ENCODE measurements at places on chromosomes 1 and 21.

DNA sequence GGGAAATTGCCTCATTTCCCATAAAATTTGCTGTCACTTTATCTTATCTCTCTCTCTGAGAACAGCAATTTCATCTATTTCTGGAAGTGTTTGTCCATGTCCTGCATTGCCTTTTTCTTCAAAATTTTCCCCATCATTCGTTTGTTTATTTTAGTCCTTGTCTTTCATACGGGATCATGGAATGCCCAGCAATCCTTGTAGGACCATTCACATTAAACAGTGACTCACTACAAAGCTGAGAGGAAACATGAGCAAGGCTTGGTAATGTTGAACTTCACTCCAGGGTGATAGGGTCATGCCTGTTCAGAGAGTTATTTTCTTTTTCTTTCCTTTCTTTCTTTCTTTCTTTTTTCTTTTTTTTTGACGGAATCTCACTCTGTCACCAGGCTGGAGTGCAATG, 32.2 kb upstream of the HNRNPU start:
- DNase-seq, result no peak
- H3K36me3 ChIP-seq, result no peaks in the 10 kb centered on the region
- no peak overlapping the region for H3K27ac ChIP-seq
- no peak overlapping the region for H3K4me3 ChIP-seq
- H3K4me1 ChIP-seq, result no peaks in the 10 kb centered on the region

- H3K4me3 ChIP-seq, result no peak overlapping the region
- no peaks in the 10 kb centered on the region for H3K4me1 ChIP-seq
- H3K27ac ChIP-seq, result no peak overlapping the region
- DNase-seq, result peak; percentile 36
- H3K36me3 ChIP-seq, result no peaks in the 10 kb centered on the region
- no peaks in the 10 kb centered on the region for H3K27me3 ChIP-seq
Observed at GRCh38 chr1:222095606-222096475, 354.0 kb upstream of the DUSP10 start.

- H3K4me1 ChIP-seq, result no peaks in the 10 kb centered on the region
- no peaks in the 10 kb centered on the region for H3K27me3 ChIP-seq
- no peak overlapping the region for H3K27ac ChIP-seq
- no peak overlapping the region for H3K4me3 ChIP-seq
Observed at GRCh38 chr1:77168358-77168757, 50.9 kb downstream of the PIGK start.

GRCh38 chr1:17125756-17126237, 6.5 kb upstream of the PADI2 start:
- H3K36me3 ChIP-seq, result no peaks in the 10 kb centered on the region
- H3K4me1 ChIP-seq, result no peaks in the 10 kb centered on the region
- peak; percentile 53 for DNase-seq
- no peak overlapping the region for H3K27ac ChIP-seq

DNA sequence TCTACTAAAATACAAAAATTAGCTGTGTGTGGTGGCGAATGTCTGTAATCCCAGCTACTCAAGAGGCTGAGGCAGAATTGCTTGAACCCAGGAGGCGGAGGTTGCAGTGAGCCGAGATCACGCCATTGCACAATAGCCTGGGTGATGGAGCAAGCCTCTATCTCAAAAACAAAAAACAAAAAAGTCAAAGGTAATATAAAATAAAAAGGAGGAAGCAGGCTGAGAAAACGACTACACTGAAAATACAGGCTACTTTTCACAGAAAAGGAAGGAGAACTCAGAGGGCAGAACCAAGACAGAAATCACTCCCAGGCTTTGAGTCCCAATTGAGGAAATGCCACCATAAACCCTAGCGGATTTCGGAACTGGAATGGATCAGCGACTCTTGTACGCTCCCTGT, 5.9 kb upstream of the A3GALT2 start:
- no peak overlapping the region for H3K4me3 ChIP-seq
- H3K36me3 ChIP-seq, result peaks cover 87% of the 10 kb centered on the region
- H3K27ac ChIP-seq, result no peak overlapping the region
- no peaks in the 10 kb centered on the region for H3K4me1 ChIP-seq
- no peak for DNase-seq
- no peaks in the 10 kb centered on the region for H3K27me3 ChIP-seq

GRCh38 chr1:244545511-244545910, 84.4 kb downstream of the CATSPERE start:
- H3K4me1 ChIP-seq, result no peaks in the 10 kb centered on the region
- DNase-seq, result no peak
- H3K36me3 ChIP-seq, result no peaks in the 10 kb centered on the region
- H3K27me3 ChIP-seq, result no peaks in the 10 kb centered on the region

GRCh38 chr1:44694863-44695478, 20.5 kb downstream of the ARMH1 start:
- no peak for DNase-seq
- peaks cover 5% of the 10 kb centered on the region for H3K4me1 ChIP-seq
- H3K27me3 ChIP-seq, result no peaks in the 10 kb centered on the region
- no peak overlapping the region for H3K27ac ChIP-seq
- H3K4me3 ChIP-seq, result no peak overlapping the region

GRCh38 chr1:106603616-106604015, 452.9 kb upstream of the PRMT6 start:
- H3K4me3 ChIP-seq, result no peak overlapping the region
- H3K27me3 ChIP-seq, result no peaks in the 10 kb centered on the region
- no peaks in the 10 kb centered on the region for H3K36me3 ChIP-seq
- H3K27ac ChIP-seq, result no peak overlapping the region
- H3K4me1 ChIP-seq, result no peaks in the 10 kb centered on the region

- H3K4me1 ChIP-seq, result no peaks in the 10 kb centered on the region
- no peak overlapping the region for H3K4me3 ChIP-seq
- no peak for DNase-seq
Observed at GRCh38 chr1:227449741-227450441, 113.5 kb upstream of the ZNF678 start.

GRCh38 chr1:59598120-59598440, 216.7 kb upstream of the HOOK1 start:
- H3K27me3 ChIP-seq, result no peaks in the 10 kb centered on the region
- no peak overlapping the region for H3K27ac ChIP-seq
- no peak overlapping the region for H3K4me3 ChIP-seq
- no peak for DNase-seq

DNA sequence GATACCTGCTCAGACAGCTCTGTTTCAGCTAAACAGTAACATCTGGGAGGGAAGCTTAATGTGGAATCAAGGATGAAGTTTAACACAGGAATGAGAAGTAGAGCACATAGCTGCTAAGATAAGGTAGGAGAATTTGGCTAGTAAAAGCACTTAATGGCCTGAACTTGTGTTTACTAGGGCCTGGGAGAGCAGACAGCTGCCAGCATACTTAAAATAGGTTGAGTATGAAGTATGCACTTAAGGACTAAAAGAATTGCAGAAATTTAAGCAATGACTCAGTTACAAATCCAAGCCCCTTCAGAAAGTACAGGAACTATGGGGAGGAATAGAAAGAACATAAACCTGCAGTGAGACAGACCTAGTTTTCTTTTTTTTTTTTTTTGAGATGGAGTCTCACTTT, 53.0 kb downstream of the BACH1 start:
- no peak overlapping the region for H3K4me3 ChIP-seq
- no peaks in the 10 kb centered on the region for H3K36me3 ChIP-seq
- no peak overlapping the region for H3K27ac ChIP-seq
- DNase-seq, result no peak

GRCh38 chr1:198121056-198121826, 35.6 kb upstream of the NEK7 start:
- no peak for DNase-seq
- H3K27me3 ChIP-seq, result no peaks in the 10 kb centered on the region
- H3K27ac ChIP-seq, result no peak overlapping the region
- no peaks in the 10 kb centered on the region for H3K4me1 ChIP-seq
- no peaks in the 10 kb centered on the region for H3K36me3 ChIP-seq
- H3K4me3 ChIP-seq, result no peak overlapping the region

Measured in effector memory CD4-positive, alpha-beta T cell (primary cell).